ENCODE measurements at places on chromosomes 2 and 18.

GRCh38 chr18:28189400-28190239, 12.7 kb upstream of the CDH2 start:
- no peak for DNase-seq

- no peak for DNase-seq
Observed at GRCh38 chr18:78542204-78542603, 437.4 kb upstream of the SALL3 start.

GRCh38 chr2:152067823-152068222, 31.0 kb downstream of the CACNB4 start:
- no peak for DNase-seq

DNA sequence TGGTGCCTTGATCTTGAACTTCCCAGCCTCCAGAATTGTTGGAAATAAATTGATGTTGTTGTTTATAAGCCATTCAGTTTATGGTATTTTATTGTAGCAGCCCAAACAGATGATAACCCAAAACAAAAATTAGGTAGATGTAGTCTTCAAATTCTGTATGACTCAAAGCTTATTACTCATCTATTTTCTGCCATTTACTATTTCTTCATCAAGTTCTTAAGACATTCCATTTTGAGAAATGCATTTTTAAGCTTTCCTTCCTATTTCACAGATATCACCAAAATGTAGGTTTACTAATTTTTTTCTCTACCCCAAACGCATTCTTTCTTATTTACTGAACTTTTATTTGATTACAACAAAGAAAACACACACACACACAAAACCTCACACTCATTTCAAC, 148.2 kb downstream of the RND3 start:
- no peak for DNase-seq

DNA sequence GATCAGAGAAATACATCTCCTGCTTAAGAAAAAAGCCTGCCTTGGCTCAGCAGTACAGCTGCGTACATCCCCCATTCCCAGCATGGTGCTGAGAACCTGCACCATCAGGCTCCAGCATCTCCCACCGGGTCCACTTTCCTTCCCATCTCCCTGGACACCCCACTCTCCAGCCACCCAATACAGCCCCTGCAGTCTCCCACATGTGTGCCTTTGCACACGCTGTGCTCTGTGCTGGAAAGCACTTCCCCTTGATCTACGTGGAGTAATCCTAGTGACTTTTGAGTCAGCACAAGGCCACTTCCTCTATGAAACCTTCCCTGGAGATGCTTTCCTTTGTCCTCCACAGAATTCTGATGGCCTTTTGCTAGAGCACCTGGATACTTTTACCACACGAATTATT, 17.0 kb downstream of the STAT1 start:
- DNase-seq, result no peak

- DNase-seq, result no peak
Observed at GRCh38 chr2:204775766-204776165, 230.5 kb downstream of the PARD3B start.

DNA sequence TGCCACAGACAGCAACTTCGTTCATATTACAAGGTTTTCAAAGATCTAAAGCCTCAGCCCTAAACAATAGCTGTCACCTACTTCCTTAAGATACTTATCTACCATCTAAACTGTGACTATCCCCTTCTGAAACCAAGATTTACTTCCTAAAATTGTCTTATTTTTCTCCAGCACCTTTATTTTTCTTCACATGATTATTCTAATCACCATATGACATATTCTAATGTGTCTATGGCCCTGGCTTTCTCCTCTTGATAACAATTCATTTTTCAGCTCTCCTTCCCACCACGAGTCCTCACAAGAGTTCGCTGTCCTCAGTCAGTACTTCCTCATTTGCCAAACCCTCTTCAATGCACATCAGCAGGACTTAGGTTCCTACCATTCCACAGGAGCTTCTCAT, 53.9 kb downstream of the RTTN start:
- no peak for DNase-seq

GRCh38 chr2:121377646-121378045, 92.6 kb upstream of the TFCP2L1 start:
- DNase-seq, result no peak

DNA sequence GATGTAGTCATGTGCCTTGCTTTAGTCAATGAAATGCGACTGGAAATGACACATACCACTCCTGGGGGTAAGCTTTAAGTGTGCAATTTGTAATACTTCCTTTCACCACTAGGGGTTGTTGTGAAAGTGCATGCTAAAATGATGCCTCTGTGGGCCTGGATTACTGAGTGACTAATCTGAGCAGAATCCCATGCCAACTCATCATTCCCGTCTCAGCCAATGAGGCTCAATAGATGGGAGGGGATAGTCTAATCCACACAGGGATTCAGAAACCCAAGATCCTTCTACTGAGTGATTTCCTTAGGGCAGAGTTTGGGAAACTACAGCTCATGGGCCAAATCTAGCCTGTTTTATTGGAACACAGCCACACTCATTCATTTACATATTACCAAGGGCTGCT, 54.0 kb downstream of the HRH4 start:
- no peak for DNase-seq

DNA sequence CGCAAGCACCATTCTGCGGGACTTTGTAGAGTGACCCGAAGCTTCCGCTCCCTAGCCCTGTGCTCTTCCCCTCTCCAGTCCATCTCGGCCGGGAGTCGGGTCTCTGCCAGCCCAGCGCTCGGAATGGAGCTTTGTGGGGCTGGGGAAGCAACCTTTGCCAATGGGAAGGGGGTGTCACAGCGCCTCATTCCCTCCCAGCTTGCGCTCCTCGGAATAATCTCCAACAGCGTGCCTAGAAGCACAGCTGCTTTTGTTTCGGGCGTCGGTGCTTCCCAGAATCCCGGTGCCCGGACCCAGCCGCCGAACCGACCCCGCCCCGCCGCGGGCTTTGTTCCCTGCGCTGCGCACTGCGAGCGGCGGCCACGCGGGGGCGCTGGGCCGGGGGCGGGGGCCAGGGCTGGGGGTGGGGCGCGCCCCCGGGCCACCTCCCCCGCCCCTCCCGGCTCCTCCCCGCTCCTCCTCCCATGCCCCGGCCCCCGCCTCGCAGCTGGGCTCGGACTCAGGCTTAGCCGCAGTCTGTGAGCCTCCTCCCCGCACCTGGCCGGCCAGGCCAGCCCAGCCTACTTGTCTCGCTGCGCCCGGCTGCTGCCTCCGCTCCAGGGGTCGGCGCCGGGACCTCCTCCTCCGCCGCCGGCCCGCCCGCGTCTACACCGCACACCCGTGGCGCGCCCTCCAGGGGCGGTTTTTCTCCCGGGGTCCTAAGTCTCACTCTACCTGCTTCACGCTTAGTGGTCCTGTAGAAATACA, 77.7 kb upstream of the SMAD2 start:
- peak; percentile 11 for DNase-seq

- no peak for DNase-seq
Observed at GRCh38 chr2:201440182-201440581, 11.1 kb downstream of the TRAK2 start.

GRCh38 chr2:79832511-79833234, 319.8 kb downstream of the CTNNA2 start:
- no peak for DNase-seq

DNA sequence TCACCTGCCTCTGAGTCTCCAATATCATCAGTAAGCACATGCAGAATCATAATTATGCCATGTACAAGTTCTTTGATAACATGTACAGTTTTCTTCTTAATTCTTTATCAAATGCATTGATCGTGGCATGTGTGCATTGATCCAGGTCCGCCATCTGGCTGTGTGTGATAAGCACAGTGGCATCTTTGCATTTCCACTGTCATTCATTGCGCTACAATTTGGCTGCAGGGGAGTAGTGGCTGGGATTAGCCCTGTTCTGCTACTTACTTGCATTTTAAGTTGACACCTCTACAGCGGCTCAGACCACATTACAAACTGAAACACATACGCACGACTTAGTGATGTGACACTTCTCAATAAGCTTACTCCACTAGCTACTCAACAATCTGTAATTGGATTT, 83.6 kb upstream of the OTX1 start:
- DNase-seq, result no peak

- no peak for DNase-seq
Observed at GRCh38 chr18:55464581-55464980, 123.4 kb downstream of the TCF4 start.

- DNase-seq, result no peak
Observed at GRCh38 chr2:143937723-143938350, 582.1 kb downstream of the ZEB2 start.

DNA sequence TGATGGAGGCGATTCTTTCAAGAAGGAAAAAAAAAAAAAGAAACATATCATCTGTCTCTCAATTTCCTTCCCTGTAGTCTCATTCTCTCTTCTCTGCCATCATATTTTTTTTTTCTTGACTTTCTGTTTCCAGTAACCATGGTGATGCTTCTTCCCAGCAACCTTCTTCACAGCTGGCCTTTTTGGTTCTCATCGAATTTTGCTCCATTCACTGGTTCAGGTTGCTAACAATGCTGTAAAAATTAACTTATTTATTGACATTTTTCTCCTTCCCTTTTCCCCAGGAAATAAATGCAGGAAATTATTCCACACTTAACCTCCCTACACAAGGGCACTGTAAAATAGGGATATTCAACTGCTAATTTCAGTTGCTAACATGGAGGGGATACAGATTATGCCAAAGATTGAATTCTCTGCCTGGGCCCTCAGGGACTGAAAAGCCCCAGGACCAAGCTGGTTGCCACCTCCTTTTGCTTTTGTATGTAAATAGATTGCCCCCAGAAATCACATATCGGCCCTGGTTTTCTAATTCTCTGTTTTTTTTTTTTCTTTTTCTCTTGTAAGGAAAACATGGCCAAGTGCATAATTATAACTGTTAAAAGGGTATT, 154.7 kb downstream of the MAP2 start:
- DNase-seq, result no peak

GRCh38 chr2:113278742-113279139, at the start of gene PAX8:
PAX8 (minus strand) TSS chr2:113278921; CDS start chr2:113278394, 527 bp downstream.
- DNase-seq, result no peak

DNA sequence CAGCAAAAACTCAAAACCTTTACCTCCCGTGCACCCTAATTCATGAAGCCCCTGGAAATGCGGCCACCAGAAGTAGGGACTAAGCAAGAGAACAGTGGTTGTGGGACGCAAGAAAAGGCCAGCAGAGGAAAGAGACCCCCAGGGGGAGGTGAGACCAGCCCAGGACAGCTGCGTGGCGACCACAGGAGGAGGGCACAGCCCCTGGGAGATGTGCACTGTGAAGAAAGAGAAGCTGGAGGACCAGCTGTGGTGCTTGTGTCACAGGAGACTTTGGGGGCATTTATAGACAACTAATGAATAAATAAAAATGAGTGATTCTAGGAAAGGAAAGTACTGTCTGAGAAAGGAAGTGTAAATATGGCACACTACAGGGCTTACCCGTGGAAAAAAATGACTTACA, 263.8 kb downstream of the EIPR1 start:
- DNase-seq, result no peak

DNA sequence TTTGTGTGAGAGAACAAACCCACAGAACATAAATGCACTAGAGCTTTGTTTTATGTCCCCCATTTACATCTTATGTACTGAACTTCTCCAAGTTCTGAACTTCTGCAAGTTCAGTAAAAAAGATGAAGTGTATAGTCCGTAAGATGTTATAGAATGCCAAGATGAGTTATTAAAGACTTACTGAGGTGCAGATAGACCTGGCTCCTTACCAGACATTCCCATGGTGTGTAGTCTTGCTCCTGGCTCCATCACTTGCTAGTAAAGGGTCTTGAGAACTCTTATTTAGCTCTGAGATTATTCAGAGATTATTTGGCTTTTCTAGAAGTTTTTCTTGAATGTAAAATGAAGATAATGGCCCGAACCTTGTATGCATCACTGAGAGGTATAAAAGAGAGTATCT, 16.8 kb downstream of the GULP1 start:
- no peak for DNase-seq

GRCh38 chr2:99403524-99403923, 66.3 kb downstream of the EIF5B start:
- DNase-seq, result no peak

DNA sequence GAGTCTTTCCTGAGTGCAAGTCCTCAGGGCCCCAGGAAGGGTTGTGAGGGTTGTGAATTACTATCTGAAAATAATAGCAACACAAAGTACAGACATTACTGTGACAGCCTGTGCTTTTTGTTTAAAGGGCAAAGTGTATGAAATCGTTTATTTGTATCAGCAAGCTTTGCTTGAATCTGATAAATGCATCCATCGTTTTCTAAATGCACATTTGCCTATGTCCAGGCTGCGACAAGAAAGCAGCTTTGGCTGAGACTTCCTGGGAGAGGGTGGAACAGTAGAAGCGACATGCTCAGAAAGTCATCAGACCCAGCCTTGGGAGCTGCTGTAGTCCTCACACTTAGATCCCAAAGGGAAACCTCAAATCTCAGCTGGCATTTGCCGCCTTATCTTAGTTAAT, 524.2 kb upstream of the SALL3 start:
- DNase-seq, result no peak

GRCh38 chr18:25787276-25787675, 303.1 kb downstream of the SS18 start:
- no peak for DNase-seq

DNA sequence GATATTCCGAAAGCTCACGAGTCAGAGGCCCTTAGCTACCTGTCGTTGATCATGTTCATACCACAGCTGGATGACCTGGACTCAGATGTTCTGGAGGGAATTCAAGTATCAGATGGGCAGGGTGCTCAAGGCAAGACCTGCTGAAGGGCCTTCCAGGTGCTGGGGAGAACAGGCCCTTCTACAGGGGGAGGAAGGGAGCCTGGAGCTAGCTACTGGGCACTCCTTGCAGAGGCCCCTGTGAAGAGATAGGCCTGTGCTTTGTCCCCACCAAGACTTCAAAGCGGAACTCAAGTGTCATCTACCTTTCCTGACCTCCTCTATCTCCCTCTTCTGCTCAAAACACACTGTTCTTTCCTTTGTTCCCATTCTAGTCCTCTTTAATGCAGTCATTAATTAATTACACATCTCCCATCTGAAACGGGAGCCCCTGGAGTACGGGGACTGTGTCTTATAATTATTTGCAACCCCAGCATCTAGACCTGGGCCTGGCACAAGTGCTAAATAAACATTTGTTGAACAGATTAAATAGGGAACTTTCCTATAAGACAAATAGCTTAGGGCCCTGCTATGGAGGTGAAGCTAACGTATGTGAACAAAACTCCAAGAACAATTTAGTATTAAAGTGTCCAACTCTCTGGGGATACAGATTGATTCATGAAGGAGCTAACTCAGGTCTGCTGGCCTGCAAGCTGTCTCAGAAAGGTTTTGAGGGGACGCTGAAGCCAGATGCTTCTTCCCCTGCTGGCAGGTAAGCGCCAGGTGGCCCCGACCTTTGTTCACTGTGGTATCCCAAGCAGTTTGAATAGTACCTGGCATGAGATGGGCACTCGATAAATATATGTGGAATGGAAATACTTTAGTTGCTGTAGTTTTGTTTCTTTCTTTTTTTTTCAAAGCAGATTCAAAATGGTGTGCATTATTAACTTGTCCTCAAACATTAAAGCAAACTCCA, 22.0 kb downstream of the RHOB start:
- no peak for DNase-seq

Data from effector memory CD8-positive, alpha-beta T cell (primary cell).